ENCODE measurements at places on chromosomes 7 and 10. TPM values are rescaled to one million over a fixed set of nuclear protein-coding genes. Genes with fewer than 3 reads are reported as not detected.

Gene RBP3
- total RNA-seq = not detected

GRCh38 chr10:534047-534566 is 155.4 kb downstream of the DIP2C start:
- H3K27me3 ChIP-seq = peaks cover 4% of the 10 kb centered on the region
- no peaks in the 10 kb centered on the region for H3K36me3 ChIP-seq
- no peak overlapping the region for H3K4me3 ChIP-seq
- H3K27ac ChIP-seq = no peak overlapping the region

Gene TIAL1
- 170 TPM for total RNA-seq

DNA sequence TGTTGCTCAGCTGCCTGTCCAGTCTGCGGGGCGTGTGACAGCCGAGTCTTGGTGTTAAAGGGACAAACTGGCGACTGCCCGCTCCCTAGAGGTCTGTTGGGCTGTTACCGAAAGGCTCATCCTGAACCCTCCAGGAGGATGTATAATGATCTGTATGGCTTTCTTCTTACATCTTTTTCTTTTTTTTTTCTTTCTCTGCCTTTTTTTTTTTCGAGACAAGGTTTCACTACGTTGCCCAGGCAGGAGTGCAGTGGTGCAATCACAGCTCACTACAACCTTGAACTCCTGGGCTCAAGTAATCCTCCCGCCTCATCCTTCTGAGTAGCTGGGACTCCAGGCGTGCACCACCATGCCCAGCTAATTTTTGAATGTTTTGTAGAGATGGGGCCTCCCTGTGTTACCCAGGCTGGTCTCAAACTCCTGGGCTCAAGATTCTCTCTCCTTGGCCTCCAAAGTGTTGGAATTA is 857 bp downstream of the INTS15 start:
- peaks cover 41% of the 10 kb centered on the region for H3K36me3 ChIP-seq
- H3K4me3 ChIP-seq = peak overlapping the region; percentile 96
- H3K4me1 ChIP-seq = peaks cover 24% of the 10 kb centered on the region
- H3K27me3 ChIP-seq = no peaks in the 10 kb centered on the region
- H3K27ac ChIP-seq = peak overlapping the region; percentile 90
- DNase-seq = no peak

GRCh38 chr10:76632767-76633051 is 1004.9 kb downstream of the KCNMA1 start:
- H3K27ac ChIP-seq = no peak overlapping the region
- H3K4me3 ChIP-seq = no peak overlapping the region
- no peak for DNase-seq
- H3K27me3 ChIP-seq = no peaks in the 10 kb centered on the region

Measured in activated CD4-positive, alpha-beta memory T cell treated with anti-CD3 and anti-CD28 coated beads, Interleukin-2, amount 10 ng/mL, durations not matched to agents 7 days and 5 days (primary cell).